ENCODE measurements at places on chromosomes 1 and 21. TPM values are rescaled to one million over a fixed set of nuclear protein-coding genes. Genes with fewer than 3 reads are reported as not detected.

Gene IL20
- total RNA-seq: not detected

Gene MCOLN3
- total RNA-seq: 3.9 TPM

Gene CLCA2
- not detected for total RNA-seq

Gene PRDM16
- total RNA-seq: 0.45 TPM

Gene PTAFR
- total RNA-seq: 0.16 TPM

Gene SMIM34
- not detected for total RNA-seq

Gene KIAA0040
- 0.95 TPM for total RNA-seq

Gene C1orf210
- not detected for total RNA-seq

Gene TRPM2
- 6.7 TPM for total RNA-seq

Gene GNG12
- total RNA-seq: 61.0 TPM

Gene TOR1AIP1
- 29.3 TPM for total RNA-seq

Gene SPRR1B
- total RNA-seq: not detected

Gene RYR2
- total RNA-seq: 0.10 TPM

Gene EPHB2
- total RNA-seq: 32.6 TPM

Gene GJA9
- not detected for total RNA-seq

Gene MNDA
- not detected for total RNA-seq

Gene EXTL2
- 7.7 TPM for total RNA-seq

Gene IVL
- not detected for total RNA-seq

Gene PEX10
- 23.1 TPM for total RNA-seq

Gene FRRS1
- 2.2 TPM for total RNA-seq

Gene S100A8
- total RNA-seq: not detected

Gene UQCRHL
- total RNA-seq: 6.2 TPM

Gene GRIK1
- total RNA-seq: not detected

Gene HRNR
- total RNA-seq: not detected

Gene F13B
- 0.08 TPM for total RNA-seq

Gene KRTAP15-1
- total RNA-seq: not detected

Gene SLC25A34
- 0.24 TPM for total RNA-seq

Gene RGS1
- total RNA-seq: not detected

Gene TNNT2
- total RNA-seq: 0.24 TPM

Gene DNASE2B
- total RNA-seq: not detected

Gene TMIGD3
- total RNA-seq: not detected

Gene SAMSN1
- total RNA-seq: 0.16 TPM

Gene IQGAP3
- total RNA-seq: 17.9 TPM

Gene DLGAP3
- 0.26 TPM for total RNA-seq

Gene LRRC3
- total RNA-seq: 1.7 TPM

Gene POMGNT1
- 39.8 TPM for total RNA-seq

Gene SIM2
- total RNA-seq: 6.7 TPM

All from A549 treated with Hydrocortisone at 1 μM for 4 hours (cell line).